ENCODE measurements at places on chromosomes 5 and 9.

DNA sequence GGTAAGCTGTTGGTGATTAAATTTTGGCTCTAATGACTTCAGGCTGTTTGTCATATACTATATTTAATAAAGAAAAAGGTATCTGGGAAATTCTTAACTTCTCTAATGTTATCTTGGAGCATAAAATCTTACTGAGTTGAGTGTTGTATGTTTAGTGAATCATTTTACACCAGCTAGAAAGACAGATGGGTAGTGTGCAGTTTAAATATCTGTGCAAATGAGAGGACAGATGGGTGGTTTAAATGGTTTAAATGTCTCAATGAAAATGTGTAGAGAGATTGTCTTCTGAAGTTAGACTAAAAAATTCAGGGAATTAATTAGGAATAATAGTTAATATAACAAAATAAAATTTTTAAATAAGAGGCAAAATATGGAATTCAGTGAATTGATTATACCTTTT, 114.5 kb downstream of the FER start:
- no peak for DNase-seq

GRCh38 chr9:97632248-97632984, 752 bp downstream of the TSTD2 start:
- DNase-seq = peak; percentile 79

DNA sequence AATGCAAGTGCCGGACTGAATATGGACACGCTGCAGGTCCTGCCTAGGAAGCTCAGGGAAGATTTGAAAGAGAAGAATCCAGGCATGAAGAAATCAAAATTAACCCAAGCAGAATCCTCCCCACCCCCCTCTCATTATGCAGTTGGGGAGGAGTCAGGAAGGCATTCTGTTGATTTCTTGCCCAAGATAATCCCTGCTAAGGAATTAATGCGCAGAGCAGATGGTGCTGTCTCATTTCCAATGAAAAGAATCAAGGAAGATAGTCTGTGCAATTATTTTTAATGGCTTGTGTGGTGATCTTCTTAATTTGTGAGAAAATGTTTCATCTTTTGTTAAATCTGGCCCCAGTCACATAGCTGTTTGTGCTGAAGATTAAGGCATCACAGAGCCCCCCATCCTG, 145.0 kb downstream of the ZNF462 start:
- DNase-seq = no peak

DNA sequence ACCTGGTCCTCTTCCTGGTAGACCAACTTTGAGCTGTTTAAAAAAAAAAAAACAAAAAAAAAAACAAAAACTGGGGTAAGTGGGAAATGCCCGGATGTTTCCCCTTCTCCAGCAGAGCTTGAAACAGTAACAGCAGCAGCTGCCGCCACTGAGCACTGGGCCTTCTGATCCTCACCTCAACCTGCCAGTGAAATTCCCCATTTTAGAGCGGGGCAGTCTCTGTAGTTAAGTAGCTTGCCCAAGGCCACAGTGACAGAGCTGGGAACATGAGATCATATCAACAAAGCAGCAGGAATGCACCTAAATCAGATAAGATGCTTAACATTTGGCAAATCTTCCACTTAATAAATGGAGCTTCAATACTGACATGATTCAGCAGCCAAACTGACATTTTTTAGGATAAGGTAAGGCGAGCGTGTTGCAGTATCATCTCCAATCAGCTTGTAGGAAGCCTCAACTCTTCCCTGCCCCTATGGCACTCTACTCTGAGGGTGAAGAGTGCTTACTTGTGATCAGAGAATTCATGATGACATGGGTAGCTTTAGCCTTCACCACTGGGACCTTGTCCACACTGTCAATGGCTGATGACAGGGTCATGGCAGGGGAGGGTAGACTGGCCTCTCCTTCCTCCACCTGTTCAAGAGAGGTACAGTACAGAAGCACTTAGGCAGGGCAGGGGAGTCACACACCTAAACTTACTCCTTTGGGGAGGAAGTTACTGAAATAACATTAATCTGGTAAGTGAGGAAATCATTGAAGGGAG, 9.3 kb downstream of the KIAA1191 start:
- DNase-seq = no peak

- DNase-seq = no peak
Measured at GRCh38 chr5:58094031-58094430, 365.9 kb downstream of the PLK2 start.

- DNase-seq = no peak
Measured at GRCh38 chr5:108148715-108149139, 233.2 kb downstream of the FBXL17 start.

DNA sequence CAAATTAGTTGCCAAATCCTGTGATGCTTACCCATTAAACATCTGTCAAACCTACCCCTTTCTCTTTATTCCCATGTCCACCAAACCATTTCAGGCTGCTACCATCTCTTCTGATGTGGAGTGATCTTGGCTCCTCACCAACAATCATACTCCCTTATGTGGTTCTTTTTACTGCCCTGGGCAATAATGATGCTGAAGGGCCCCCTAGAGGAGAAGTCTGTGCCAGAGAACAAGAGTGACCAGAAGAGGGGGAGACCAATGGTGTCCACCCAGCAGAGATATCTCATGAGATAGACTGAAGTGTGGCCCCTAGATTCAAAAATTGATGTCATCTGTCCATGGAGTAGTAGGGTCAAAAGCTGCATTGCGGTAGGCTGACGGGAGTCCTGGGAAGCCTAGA, 10.9 kb downstream of the LRRC70 start:
- DNase-seq = peak; percentile 15

GRCh38 chr5:17105744-17106418, 111.5 kb upstream of the BASP1 start:
- DNase-seq = no peak

- no peak for DNase-seq
Measured at GRCh38 chr5:83472508-83473345, 1.2 kb downstream of the VCAN start.

GRCh38 chr9:105539452-105539851, 18.5 kb upstream of the FKTN start:
- no peak for DNase-seq

DNA sequence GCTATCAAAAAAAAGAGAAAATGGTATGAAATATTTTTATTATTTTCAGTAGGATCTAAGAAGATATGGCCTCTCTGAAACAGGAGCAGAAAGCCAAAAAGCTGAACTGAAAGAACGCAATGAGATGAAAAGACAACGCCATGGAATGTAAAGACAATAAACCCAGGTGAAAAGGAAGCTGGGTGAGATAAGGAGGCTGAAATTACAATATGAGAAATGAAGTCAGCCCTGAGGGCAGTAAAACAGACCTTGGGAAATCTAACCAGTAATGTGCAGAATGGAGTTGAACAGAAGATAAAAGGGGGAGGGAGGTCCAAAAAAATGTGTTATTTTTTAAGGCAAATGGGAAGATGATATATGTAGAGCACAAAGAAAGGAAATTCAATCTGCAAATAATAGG, 265.3 kb downstream of the ENC1 start:
- no peak for DNase-seq

GRCh38 chr9:108053555-108054061, 564.0 kb upstream of the KLF4 start:
- DNase-seq = no peak

GRCh38 chr9:69672596-69673310, 582 bp upstream of the APBA1 start:
- peak; percentile 35 for DNase-seq

DNA sequence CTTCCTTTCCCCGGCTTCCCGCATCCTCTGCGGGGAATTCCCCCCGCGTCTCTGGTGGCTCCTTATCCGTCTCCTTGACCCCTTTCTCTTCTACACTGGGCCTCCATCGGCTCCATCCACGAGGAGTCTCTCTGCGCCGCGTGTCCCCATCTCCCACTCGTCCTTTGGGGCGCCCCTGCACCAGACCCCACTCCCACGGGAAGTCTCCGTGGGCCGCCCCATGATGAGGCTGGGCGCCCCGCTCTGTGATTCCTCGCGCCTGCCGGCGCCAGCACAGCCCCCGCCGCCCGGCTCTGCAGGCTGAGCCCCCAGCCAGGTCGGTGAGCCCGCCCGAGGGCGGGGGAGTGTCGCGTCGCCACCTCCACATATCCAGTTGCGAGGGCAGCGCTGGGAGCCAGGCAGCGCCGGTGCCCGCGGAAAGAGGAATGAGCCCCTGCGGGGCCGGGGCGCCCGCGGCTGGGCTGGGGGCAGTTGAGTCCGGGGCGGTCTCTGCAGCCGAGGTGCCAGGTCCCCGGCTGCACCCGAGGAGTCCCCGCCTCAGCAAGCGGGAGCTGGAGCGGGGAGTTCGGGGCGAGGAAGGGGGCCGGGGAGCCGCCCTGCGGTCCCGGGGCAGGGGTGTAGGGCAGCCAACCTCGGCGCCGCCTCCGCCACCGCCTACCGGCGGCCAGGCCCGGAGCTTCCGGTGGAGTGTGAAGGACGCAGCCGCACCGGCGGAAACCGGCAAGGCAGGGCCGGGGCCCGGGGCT, 2.1 kb upstream of the TRAF1 start:
- DNase-seq = no peak
